Stimulated activated naive CD8-positive, alpha-beta T cell treated with anti-CD3 and anti-CD28 coated beads, Interleukin-15, Interleukin-2, amounts not matched to agents 100 U/mL and 50 U/mL, for 24 hours (primary cell): ENCODE measurements at places on chromosomes 4 and X.

DNA sequence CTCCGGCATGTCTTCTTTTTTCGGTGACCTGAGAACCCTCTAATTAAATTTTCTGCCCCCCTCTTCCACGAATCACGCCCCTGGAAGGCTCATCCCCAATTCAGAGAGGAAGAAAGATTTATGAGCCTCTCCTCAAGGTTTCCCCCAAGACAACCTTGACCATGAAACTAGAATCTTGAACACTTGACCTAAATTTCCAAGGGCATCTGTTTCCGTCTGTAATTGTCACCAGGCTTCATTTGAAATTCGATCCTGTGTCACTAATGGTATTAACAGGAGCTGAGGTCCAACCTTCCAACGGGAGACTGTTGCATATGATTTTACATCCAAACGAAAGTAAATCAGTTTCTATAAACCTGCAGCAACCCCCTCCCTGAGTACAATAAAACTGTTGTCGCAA is 139.9 kb upstream of the ZIC3 start:
- no peak for DNase-seq

DNA sequence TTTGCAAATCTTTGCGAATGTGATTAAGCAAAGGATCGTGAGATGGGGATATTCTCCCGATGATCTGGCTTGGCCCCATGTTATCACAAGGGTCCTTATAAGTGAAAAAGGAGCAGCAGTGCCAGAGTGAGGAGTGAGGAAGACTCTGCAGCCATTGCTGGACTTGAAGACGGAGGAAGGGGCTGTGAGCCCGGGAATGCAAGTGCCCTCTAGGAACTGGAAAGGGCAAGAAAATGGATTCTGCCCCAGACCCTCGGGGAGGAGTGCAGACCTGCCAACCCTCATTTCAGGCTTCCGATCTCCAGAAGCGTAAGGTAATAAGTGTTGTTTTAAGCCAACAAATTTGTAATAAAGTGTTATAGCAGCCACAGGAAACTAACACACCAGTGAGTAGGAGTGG is 76.3 kb downstream of the EVC start:
- DNase-seq = no peak

GRCh38 chrX:111511477-111511876 is at the start of gene SERTM2:
Gene SERTM2, plus strand, starts transcription at chrX:111511645. Its CDS starts 7,213 bp downstream, at chrX:111518858.
- no peak for DNase-seq

DNA sequence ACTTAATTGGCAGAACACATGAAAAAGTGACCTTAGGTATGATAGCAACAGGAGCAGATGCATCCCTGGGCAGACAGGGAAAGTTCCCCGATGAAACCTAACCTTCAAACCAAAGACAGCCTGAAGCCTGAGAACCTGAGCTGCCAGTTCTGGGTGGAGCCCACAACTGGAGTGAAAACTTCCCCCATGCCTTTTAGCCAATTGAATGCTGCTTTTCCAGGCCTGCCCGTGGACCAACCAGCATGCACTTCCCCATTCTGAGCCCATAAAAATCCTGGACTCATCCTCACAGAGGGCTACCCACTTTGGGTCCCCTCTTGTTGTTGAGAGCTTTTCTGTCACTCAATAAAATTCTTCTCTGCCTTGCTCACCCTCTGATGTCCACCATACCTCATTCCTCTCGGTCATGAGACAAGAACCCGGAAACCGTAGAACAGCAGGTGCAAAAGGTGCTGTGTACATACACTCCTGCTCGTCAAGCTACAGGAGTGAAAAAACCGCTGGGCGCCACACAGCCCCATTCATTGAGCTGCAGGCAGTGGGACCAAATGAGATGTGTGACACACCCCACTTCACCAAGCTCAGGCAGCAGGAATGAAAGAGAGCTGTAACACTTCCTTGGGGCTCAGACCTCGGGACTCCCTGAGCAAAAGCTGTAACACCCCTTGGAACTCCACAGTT is 13.9 kb upstream of the SLC7A11 start:
- no peak for DNase-seq

DNA sequence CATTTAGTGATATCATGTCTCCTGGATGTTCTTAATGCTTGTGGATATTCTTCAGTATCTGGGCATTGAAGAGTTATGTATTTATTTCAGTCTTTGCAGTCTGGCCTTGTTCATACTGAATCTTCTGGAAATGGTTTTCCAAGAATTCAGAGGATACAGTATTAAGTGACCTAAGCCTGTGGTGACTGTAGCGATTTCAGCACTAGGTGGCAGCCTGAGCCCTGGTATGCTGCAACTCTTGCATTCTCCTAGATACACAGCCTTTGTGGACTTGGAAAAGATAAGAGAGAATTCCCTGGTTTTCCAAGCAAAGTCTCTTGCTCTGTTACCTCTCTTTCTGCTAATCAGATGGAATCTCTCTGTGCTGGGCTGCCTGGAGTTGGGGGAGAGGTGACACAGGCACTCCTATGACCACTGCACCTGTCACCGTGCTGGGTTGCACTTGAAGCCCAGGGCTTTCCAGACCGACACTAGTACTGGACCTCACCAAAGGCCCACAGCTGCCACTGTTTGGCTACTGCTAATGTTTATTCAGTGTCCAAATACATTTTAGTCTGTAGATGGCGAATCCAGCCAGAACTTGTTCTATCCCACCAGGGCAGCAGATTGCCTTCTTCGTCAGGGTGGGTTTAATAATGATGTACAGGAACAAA is 19.3 kb upstream of the SPIN2A start:
- no peak for DNase-seq

- DNase-seq = peak; percentile 46
Measured at GRCh38 chrX:151393514-151393913, 3.5 kb upstream of the VMA21 start.
